ENCODE measurements at places on chromosomes 2 and 18.

DNA sequence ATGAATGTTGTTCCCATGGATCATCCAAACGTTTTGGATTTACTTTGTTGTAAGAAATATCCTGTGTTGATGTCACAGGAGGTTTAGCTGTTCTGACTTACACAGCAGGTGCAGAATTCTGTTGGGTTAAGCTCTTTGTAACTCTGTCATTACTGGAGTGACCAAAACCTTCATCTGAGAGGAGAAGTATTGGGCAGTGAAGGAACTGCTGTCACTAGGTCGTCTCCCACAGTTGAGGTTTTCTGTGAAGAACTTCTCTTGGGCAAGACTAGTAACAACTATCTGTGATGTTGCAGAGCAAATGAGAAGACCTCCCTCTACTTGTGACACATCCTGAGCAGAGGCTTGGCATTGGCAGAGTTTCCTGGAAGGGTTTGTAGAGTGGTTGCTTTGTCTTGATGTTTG, 2.9 kb downstream of the SPTBN1 start:
- no peak for DNase-seq

- DNase-seq = no peak
Observed at GRCh38 chr2:54579061-54579681, 123.0 kb downstream of the SPTBN1 start.

DNA sequence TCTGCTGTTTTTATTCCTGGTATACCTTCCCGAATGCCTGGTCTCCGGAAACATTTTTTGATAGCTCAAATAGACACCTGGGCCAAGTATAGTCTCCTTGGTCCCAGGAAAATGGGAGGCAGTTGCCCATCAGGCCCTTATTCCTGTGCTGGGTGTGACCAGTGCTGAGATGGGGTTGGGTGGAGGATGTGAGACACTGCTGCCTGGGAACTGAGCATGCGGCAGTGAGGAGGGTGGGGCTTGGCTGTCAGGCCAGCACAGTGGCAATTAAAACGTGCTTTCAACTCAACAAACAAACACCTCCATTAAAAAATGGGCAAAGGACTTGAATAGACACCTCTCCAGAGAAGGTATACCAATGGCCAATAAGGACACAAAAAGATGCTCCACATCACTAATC, 12.5 kb downstream of the KLHL29 start:
- no peak for DNase-seq

DNA sequence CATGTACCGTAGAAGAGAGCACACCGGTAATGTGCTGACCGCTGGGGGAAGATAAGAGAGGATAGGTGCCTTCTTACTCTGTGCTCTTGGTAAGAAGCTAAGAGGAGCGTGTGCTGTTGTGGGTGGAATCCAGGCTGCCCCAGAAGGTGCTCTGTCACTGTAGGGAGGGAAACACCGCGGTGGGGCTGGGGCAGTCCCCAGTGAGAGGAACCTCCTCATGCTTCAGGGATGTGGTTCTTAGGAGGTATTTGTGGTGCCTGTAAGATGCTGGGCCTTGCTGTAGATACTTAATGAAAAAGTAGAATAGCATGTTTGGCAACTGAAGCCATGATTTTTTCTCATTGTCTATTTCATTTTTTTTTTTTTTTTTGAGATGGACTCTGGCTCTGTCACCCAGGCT, 1.1 kb downstream of the COLEC11 start:
- DNase-seq = no peak

DNA sequence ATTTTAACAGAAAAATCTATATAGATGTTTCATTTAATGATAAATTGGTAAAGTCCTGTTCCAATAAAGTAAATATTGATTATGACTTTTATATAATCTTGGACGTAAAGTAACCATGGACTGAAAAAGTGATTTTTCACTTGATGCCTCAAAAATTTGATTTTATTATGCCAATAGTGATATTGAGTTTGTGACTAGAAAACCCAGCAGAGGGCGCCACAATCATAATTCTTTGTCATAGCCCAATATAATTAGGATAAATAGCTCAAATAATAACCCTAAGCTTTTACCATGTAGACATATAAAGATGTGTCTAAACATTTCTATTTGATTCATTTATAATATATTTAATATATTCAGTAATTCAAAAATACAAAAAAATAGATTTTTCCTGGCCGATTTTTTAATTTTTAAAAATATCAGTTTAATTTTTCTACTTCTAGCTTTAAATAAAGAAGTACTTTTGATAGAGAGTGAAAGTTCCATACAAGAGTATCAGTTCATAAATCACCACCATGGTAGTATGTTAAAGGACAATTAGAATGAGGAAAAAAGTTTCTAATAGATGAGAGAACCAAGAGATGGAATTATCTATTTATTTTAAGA, 30.7 kb downstream of the CAMKMT start:
- peak; percentile 31 for DNase-seq

- DNase-seq = no peak
Observed at GRCh38 chr2:196468394-196468793, 171.1 kb upstream of the CCDC150 start.

- DNase-seq = no peak
Observed at GRCh38 chr2:196291426-196291825, 120.0 kb upstream of the STK17B start.

GRCh38 chr18:74760026-74760425, 162.4 kb downstream of the ZNF407 start:
- no peak for DNase-seq

DNA sequence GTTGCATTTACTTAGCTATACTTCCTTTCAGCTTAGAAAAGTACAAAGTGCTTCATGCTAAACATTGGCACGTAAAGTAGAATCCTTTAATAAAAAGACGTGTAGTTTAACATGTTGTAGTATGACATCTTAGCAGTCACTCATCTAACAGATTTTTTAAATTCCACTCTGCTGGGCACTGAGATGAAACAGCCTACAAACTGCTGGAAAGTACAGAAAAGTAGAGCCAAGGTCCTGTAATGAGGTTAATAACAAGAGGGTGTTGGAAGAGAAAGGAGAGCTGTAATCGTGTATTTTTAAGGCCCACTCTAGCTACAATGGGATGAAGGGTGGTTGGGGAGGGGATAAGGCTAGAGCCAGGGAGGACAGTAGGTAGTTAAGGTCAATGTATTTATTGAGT, 10.7 kb downstream of the CD8A start:
- DNase-seq = no peak

GRCh38 chr18:2914185-2914880, 67.5 kb downstream of the EMILIN2 start:
- no peak for DNase-seq

GRCh38 chr2:172296267-172297046, 130.9 kb upstream of the ITGA6 start:
- no peak for DNase-seq

GRCh38 chr2:6516674-6517073, 349.0 kb downstream of the CMPK2 start:
- no peak for DNase-seq

DNA sequence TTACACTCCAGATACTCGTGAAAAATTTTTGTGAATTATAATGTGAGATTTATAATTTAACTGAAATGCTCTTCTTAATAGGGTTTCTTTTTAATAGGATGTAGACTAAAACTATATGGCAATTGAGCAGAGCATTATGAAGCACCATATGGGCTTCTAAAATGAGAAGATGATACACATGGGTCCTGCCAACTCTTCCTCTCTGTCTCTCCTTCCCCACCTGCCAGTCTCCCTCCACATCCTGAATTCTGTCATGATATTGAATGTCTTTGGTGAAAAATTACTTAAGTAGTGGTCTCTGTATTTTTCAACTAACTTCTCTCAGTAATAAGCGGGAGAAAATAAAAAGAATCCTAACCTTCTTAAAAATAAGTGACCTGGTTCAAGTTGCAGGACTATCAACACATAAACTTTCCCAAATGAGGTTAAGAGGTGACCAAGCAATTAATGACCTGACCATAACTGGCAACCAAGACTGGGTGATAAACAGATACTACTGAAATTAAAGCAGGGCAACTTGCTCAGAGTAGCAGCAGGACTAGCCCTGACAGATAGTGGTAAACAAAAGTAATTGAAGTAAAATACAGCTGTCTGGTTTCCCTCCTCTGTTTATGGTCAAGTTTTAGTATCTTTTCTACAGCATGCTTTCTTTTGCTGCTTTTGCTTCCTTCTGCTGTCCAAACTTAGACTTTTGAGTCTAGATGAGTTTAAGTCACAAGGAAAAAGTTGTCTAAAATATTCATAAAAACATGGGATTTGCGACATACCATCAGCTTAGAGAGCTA, 117.1 kb upstream of the PDE1A start:
- no peak for DNase-seq

DNA sequence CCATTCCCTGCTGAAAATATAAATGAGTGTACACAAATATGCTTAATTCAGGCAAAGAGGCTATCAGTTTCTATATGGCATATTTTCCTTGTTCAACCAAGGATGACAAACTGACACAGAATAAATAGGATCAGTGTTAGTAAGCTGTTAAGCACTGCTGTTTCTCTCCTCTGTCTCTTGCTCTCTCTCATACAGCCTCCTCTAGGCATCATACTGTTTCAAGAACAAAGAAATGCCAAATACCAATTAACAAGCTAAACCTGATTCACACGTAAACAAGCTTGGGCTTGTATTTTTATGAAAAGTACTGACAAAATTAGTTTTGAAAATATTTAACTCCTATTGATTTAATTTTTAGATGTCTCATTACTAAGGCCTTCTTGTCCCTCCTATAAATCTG, 1027.2 kb upstream of the ACVR2A start:
- DNase-seq = no peak

DNA sequence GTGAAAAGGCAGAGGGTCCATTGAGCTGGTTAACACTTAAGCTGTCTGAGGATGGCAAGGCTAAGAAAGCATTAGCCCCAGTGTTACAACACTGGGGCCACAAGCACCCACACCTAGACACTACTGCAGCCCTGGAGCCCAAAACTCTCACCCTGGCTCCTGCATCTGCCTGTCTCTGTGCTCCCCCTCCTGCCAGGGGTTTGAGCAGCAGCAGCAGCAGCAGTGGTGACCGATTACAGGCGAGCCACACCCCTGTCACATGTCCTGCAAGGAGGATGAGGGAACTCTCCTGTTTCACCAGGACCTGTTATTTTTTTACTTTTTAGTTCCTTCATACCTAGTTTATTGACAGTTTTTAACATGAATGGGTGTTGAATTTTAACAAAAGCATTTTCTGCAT, 326.7 kb upstream of the MAP2 start:
- DNase-seq = no peak

DNA sequence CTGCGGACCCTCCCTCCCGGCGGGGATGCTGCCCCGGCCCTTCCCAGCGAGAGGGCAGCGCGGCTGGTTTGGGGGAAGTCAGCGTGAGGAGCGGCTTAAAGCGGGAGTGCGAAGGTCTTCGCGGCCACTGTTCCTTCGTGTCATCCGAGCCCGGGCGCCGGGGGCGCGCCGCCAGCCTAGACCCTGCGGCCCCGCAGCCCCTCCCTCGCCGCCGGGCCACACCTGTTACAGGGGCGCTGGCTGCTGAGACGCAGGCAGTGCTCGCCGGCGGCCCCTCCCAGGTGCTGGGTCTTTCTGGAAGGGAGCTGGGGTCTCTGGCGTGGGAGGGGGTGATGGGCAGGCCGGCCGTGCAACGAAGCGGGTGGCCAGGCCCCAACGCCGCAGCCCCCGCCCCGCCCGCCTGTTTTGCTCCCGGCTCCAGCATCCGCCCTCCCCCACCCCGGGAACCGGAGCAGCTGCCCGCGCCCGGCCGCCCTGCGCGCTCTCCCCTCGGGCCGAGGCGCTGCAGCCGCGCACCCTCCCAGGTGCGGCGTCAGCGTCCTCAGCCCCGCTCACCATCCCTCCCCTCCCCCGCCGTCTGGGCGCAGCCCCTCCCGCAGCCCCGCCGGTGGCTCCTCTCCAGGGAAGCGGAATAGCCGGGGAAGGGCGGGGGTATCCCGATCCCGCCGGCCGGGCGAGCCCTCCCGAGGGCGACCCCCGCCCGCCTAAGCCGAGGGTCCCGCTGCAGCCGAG, 727 bp downstream of the KIF1A start:
- no peak for DNase-seq

DNA sequence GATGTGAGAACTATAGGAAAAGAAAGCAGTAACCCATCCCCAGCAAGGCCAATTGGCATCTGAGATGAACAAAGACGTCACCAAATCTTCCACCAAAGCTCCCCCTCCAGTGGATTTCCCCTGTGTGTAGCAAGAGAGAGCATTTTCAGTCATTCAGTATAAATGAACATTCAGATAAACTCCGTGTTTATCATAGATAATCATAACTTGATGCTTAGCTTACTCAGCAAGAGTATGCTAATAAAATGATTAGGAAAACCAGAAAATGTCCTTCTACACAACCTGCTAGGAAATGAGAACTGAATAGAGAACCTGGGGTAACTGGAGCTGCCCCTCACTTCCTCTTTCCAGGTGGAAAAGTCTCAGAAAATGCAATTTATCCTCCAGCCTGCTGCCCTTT, 198.0 kb upstream of the CCDC150 start:
- DNase-seq = no peak

- no peak for DNase-seq
Observed at GRCh38 chr2:130796290-130796689, 40.4 kb upstream of the ARHGEF4 start.

DNA sequence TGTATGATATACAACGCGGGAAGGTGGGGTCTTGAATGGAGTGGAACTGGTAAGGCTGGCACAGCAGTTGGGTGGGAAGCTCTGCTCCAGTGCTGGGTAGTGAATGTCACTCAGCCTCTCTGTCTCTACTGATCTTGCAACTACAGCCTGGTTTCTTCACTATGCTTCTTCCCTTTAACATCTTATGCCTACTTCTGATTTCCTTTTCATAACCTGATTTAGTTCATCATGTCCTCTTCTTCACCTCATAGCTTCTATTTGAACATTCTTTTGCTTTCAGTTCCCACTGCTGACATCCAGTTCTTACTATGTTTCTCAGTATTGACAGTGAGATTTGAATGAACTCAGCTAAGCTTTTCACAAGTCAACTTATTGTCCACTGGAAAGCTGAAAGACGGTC, 286.2 kb downstream of the ARL6IP6 start:
- DNase-seq = no peak

DNA sequence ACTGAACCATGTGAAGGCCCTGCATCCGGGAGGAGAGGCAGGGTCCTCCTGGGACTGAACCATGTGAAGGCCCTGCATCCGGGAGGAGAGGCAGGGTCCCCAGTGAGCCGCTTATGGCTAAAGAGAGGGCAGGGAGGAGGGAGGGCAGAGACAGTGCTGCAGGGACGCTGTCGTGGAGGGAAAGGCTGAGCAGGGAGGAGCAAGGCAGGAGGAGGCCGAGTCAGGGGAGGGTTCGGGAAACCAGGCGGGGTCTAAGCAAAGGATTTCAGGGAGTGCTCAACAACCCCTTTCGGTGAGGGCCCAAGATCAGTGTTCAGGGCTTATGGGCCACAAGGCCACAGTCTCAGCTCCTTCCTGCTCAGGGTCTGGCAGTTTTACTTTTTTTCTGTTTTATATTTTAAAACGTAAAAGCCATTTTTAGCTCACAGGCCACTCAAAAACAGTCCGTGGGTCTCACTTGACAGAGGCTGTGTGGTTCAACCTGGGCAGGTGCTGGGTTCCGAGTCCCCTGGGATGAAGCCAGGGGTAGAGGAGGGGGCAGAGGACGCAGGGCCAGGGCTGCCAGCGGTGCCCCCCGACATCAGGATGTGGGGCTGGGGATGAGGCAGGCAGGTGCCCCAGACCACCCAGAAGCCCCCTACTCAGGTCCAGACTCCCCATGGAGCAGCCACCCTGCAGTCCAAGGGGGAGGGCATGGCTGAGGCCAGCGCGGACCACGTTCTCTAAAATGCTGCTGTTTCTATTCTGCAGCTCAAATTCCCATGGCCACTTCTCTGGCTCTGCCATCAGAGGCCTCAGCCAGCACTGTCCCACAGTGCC, 5.2 kb downstream of the TMEM18 start:
- DNase-seq = no peak
